Naive thymus-derived CD8-positive, alpha-beta T cell (primary cell): ENCODE measurements at places on chromosomes 2 and 18.

DNA sequence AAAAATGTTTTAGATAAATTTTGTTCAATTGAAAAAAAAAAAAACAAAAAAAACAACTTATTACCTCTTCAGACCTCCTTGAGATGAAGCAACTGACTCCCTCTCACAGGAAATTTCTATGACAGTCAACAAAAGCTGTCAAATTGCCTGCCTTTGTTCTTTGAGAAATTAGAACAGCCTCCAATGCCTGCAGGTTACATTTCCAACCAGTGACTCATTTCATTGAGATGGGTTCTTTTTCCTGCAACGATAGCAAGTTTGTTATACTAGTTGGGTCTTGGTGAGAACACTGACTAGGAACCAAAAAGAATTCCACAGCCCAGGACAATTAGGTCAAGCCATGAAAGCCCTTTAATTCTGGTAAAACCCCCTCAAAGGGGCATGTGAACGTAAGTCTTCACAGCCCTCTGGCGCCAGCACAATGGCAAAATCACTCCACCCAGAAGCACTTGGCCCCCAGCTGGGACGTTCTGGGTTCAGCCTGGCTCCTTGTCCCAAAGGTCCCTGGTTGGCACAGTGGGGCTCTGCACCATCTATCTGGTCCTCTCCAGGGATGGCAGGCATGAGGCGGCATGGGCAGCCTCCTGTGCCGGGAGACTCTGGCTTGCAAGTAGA is 87.0 kb downstream of the SPP2 start:
- no peak for DNase-seq

DNA sequence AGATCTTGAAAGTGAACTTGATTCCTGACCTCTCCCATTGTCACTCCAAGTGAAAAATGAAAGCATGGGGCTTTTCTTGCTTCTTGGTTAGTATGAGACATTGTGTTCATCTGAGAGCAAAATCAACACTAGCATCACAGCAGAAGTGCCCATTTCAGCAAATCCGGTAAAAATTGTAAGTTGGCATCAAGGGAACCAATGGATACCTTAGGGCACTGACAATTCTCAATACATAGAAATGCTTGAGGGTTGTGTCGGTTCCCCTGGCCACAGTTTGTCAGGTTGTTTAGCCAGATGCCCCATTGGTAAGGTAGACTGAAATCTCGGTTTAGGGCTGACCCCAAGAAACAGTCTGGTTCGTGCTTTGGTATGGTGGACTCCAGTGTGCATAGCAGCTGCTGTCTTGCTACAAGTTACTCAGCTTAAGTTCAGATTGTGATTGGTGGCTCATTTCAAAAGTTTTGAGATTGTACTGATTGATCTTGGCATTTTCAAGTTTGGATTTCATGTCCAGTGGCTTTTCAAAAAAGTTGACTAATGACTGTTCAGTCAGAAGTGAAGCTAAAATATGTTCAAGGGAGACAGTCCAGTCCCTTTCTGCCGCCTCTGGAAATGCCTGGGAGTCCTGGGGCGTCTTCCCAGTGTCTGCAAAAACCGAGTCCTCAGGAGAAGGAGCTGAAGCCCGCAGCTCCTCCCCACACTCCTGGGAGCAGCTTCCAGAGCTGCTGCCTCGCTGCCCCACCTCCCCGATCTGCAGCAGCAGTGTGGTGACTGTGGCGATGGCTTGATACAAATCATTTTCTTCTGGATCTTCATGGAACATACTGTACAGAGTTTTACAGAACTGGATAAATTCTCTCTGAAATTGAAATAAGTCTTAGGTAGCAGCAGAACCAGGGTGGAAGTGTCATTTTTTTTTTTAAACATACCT is 5.6 kb downstream of the RPL31 start:
- DNase-seq, result no peak

DNA sequence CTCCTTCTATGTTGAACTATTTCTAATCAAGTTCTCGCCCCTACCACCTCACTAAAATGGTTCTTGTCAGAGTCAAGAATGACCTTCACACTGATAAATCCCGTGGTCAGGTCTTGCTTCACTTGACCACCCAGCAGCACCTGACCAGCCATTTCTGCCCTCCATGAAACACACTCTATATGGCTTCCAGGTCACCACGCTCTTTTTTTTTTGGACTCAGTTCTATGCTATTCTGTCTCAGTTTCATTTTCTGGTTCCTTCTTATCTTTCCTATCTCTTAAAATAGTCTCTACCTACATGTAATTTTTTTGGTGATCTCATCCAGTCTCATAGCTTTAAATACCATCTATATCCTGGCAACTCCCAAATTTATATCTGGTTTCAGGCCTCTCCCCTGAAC is 11.4 kb downstream of the EIF2AK3 start:
- no peak for DNase-seq

DNA sequence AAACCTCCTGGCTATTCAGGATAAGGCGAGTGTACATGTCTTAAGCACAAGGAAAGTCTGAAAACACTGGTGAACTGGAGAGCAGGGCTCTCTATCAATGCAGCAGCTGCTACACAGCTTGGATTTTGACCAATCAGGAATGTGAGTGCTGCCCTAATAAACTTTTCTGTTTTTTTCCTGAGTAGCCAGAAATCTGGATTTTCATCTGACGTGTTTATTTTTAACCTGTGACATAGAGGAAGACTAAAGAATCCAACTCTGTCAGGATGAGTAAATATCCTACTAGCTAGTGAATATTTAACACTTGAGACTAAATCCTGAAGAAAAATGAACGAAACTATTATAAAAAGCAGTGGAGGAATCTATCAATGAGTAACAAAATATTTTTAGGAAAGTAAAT is 1638.9 kb downstream of the LRP1B start:
- no peak for DNase-seq
